ENCODE measurements at places on chromosomes 1 and 21. TPM values are rescaled to one million over a fixed set of nuclear protein-coding genes. Genes with fewer than 3 reads are reported as not detected.
A peak's percentile ranks its signal among the peaks of the same experiment; 100 is the strongest.

The E2F2 gene
- 0.69 TPM for total RNA-seq

The ARHGAP29 gene
- 45.5 TPM for total RNA-seq

- DNase-seq, result no peak
- no peaks in the 10 kb centered on the region for H3K4me1 ChIP-seq
- no peak overlapping the region for H3K4me3 ChIP-seq
- H3K27me3 ChIP-seq, result no peaks in the 10 kb centered on the region
- no peaks in the 10 kb centered on the region for H3K36me3 ChIP-seq
- no peak overlapping the region for H3K27ac ChIP-seq
These were observed 9.6 kb downstream of the GSTM2 start for GRCh38 chr1:109677459-109677858.

- H3K36me3 ChIP-seq, result peaks cover 43% of the 10 kb centered on the region
- H3K27ac ChIP-seq, result peak overlapping the region; percentile 70
- no peaks in the 10 kb centered on the region for H3K27me3 ChIP-seq
- DNase-seq, result peak; percentile 49
- peaks cover 11% of the 10 kb centered on the region for H3K4me1 ChIP-seq
- no peak overlapping the region for H3K4me3 ChIP-seq
These were observed 10.8 kb downstream of the MINDY1 start for GRCh38 chr1:150995896-150996295.

- DNase-seq, result no peak
- H3K4me3 ChIP-seq, result no peak overlapping the region
- no peaks in the 10 kb centered on the region for H3K36me3 ChIP-seq
These were observed 731.6 kb downstream of the MATN1 start for GRCh38 chr1:29991815-29992214.

DNA sequence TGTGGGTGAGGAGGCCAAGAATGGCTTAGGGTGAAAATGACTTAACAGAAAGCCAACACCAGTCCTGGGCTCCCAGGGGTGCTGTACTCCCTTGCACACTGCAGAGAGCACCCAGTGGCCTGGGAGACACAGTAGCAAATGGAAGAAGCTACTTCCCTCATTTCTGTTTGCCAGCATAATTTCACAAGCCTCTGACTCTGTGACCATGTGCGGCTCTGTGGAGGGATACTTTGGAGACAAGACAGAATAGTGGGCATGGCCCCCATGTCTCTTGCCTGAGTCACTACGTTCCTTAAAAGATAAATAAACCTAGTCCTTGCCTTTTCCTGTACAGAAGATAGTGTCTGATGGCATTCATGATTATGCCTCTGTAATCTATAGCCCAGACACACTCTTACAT lies 38.1 kb downstream of the TRIM62 start:
- no peaks in the 10 kb centered on the region for H3K27me3 ChIP-seq
- H3K4me3 ChIP-seq, result no peak overlapping the region
- no peak overlapping the region for H3K27ac ChIP-seq
- peaks cover 28% of the 10 kb centered on the region for H3K36me3 ChIP-seq
- no peak for DNase-seq

GRCh38 chr1:229114315-229114714 lies 156.6 kb upstream of the RAB4A start:
- H3K27me3 ChIP-seq, result no peaks in the 10 kb centered on the region
- peaks cover 13% of the 10 kb centered on the region for H3K4me1 ChIP-seq
- no peak for DNase-seq

- H3K27me3 ChIP-seq, result no peaks in the 10 kb centered on the region
- H3K36me3 ChIP-seq, result no peaks in the 10 kb centered on the region
- DNase-seq, result no peak
- H3K4me3 ChIP-seq, result no peak overlapping the region
- H3K4me1 ChIP-seq, result no peaks in the 10 kb centered on the region
These were observed 45.9 kb downstream of the CHD5 start for GRCh38 chr1:6134206-6134605.

DNA sequence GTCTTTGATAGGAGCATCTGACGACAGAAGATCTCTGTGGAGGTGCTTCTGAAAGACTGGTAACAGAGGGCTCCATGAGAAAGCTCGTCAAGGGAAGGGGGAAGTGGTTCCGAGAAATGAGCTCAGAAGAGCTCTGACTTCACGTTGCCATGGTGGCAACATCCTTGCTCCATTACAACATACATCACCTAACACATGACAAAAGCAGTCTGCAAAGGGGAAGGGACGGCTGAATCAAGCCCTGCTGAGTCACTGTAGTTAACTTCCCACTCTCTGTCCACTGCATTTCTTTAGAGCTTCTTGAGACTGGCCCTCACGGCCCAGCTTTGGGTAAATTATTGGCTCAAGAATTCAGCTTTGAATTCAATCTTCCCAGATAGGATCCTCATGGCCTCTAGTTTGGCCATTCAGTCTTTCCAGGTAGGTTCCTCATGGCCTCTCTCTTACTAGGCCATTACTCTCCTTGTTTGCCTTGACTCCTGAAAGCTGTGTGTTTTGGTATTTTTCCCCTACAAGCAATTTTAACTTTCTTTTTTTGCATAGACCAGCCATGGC lies 88.0 kb upstream of the ZNF648 start:
- no peak for DNase-seq
- H3K27me3 ChIP-seq, result no peaks in the 10 kb centered on the region
- peak overlapping the region; percentile 90 for H3K27ac ChIP-seq
- no peaks in the 10 kb centered on the region for H3K36me3 ChIP-seq
- no peak overlapping the region for H3K4me3 ChIP-seq
- H3K4me1 ChIP-seq, result peaks cover 21% of the 10 kb centered on the region
